ENCODE measurements at places on chromosomes 5 and 9.

- H3K4me3 ChIP-seq, result no peak overlapping the region
- H3K36me3 ChIP-seq, result no peaks in the 10 kb centered on the region
- peaks cover 5% of the 10 kb centered on the region for H3K27me3 ChIP-seq
- no peak overlapping the region for H3K27ac ChIP-seq
These were observed 72.7 kb downstream of the DPYSL3 start for GRCh38 chr5:147437161-147437596.

- peaks cover 1% of the 10 kb centered on the region for H3K4me1 ChIP-seq
- peaks cover 45% of the 10 kb centered on the region for H3K36me3 ChIP-seq
- no peaks in the 10 kb centered on the region for H3K27me3 ChIP-seq
- DNase-seq, result no peak
These were observed 64.4 kb downstream of the AUH start for GRCh38 chr9:91297306-91297705.

DNA sequence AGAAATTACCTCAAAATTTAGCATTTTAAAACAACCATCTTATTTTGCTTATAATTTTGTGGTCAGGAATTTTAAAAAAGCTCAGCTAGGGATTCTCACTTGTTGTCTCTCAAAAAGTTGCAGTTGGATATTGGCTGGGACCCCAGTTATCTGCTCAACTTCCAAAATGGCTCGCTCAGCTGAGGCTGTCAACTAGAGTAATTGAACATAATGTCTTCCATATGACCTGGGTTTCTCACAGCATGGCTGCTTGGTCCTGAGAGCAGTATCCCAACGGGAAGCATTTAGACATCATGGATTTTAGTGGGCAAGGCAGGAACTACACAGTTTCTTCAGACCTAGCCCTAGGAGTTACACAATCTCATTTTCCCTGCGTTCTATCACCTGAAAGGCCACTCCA lies 63.6 kb upstream of the SPEF2 start:
- no peak overlapping the region for H3K4me3 ChIP-seq
- H3K27me3 ChIP-seq, result peaks cover 1% of the 10 kb centered on the region
- no peaks in the 10 kb centered on the region for H3K4me1 ChIP-seq
- H3K36me3 ChIP-seq, result peaks cover 4% of the 10 kb centered on the region
- no peak for DNase-seq
- H3K27ac ChIP-seq, result no peak overlapping the region

GRCh38 chr9:25742256-25742655 lies 64.0 kb upstream of the TUSC1 start:
- H3K36me3 ChIP-seq, result no peaks in the 10 kb centered on the region
- DNase-seq, result no peak
- H3K27ac ChIP-seq, result no peak overlapping the region
- H3K27me3 ChIP-seq, result no peaks in the 10 kb centered on the region

DNA sequence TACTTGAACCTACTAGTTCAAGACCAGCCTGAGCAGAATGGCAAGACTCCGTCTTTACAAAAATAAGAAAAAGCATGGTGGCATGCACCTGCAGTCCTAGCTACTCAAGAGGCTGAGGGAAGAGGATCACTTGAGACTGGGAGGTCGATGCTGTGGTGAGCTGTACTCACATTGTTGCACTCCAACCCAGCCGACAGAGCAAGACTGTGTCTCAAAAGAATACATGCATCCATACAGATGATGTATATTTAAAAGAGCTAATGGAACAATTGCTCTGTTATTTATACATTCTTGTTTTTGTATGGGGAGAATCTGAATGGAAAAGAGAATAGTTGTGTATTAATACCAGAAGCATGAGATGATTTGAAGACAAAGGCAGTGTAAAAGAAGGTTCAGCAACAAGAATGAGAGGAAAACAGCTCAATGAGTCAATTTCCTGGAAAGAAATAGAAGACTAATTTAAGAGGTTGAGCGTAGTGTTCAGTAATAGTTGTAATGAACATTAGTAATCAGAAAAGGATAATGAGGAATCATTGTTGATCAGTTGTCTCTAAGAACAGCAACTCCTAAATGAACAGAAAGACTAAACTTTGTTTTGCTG lies 1.9 kb upstream of the LRRC70 start:
- H3K27ac ChIP-seq, result peak overlapping the region; percentile 13
- H3K4me1 ChIP-seq, result peaks cover 30% of the 10 kb centered on the region
- DNase-seq, result no peak
- H3K27me3 ChIP-seq, result no peaks in the 10 kb centered on the region

DNA sequence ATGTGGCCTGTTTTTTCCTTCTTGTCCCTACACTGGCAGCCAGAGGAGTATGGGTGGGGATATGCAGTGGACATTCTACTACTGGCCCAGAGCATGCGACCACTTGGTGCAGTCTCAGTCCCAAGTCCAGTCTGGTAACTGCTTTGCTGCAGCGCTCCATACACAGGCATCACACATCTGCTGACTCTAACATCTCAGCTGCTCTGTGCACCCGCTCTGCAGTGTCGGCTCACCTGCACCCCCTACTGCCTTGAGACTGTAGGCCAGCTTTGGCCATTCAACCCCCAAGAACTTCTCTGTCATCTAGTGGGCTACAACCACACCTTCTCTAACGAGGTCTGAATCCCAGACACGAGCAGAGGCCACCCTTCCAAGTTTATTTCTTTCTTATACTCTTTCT lies 46.4 kb upstream of the SLCO6A1 start:
- no peaks in the 10 kb centered on the region for H3K4me1 ChIP-seq
- H3K27ac ChIP-seq, result no peak overlapping the region
- H3K27me3 ChIP-seq, result peaks cover under 1% of the 10 kb centered on the region
- H3K4me3 ChIP-seq, result no peak overlapping the region
- peak; percentile 2 for DNase-seq

GRCh38 chr5:134130239-134130945 lies 15.9 kb downstream of the TCF7 start:
- H3K4me1 ChIP-seq, result peaks cover 97% of the 10 kb centered on the region
- DNase-seq, result no peak
- H3K27me3 ChIP-seq, result no peaks in the 10 kb centered on the region
- peak overlapping the region; percentile 56 for H3K4me3 ChIP-seq

DNA sequence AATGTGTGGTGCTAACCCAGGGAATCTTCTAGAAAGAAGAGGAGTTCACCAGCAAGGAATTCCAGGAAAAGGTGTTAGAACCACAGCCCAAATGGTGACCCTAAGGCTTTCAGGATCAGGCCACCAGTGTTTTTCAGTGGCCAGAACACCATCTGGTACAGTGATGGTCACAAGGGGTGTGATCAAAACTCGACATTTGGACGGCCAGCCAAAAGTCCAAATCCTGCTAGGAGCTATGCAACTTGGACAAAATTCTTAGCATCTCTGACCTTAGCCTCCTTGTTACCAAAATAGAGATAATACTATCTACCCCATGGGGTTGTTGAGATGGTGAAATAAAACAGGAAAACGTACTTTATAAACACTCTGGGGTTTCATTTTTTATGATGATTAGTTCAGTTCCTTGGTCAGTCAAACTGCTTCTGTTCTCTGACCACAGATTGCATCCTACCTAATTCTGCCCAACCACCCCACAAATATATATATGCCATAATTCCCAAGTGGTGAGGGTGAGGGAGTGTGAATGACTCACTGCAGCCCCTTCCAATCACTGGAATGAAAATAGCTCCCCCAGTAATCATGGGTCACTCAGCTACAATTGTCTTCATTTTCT lies 210.3 kb downstream of the CDK5RAP2 start:
- no peak overlapping the region for H3K27ac ChIP-seq
- H3K4me1 ChIP-seq, result no peaks in the 10 kb centered on the region
- H3K4me3 ChIP-seq, result no peak overlapping the region
- no peaks in the 10 kb centered on the region for H3K27me3 ChIP-seq
- H3K36me3 ChIP-seq, result peaks cover 1% of the 10 kb centered on the region

DNA sequence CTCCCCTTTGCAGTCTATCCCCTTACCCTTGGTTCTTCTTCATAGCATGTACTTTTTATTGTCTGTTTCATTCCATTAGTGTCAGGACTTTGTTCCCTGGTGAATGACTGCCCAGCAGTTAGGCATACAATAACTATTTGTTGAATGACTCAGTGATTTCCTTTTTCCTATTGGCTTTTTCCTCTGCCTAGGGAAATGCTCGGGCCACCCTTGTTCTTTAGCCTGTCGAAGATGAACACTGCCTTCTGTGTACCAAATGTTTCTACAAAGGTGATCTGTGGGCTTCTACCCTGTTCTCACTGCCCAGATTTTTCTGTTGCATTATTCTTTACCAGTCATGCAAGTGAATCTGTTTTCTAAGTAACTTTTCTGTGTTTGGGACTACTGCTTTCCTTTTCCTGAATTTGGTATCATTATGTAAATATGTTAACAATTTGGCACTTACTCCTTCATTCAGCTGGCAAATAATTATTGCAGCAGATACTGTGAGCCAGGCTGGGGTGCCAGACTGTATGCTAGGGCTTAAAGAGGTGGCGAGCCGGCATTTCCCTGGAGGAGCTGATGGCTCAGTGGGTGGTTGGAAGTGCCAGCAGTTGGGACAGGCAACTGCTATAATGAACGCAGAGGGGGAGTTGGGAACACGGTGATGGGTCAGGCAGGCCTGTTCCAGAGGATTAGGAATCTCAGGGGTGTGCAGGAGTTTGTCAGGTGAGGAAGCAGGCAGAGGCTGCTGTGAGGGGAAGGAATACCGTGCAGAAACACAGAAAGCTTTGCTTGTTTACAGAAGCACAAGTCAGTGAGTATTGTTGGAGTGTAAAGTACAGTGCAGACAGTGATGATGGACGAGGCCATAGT lies 30.6 kb downstream of the KDM4C start:
- H3K27ac ChIP-seq, result peak overlapping the region; percentile 6
- H3K36me3 ChIP-seq, result peaks cover 8% of the 10 kb centered on the region
- H3K4me1 ChIP-seq, result peaks cover 40% of the 10 kb centered on the region
- no peak overlapping the region for H3K4me3 ChIP-seq
- H3K27me3 ChIP-seq, result no peaks in the 10 kb centered on the region

DNA sequence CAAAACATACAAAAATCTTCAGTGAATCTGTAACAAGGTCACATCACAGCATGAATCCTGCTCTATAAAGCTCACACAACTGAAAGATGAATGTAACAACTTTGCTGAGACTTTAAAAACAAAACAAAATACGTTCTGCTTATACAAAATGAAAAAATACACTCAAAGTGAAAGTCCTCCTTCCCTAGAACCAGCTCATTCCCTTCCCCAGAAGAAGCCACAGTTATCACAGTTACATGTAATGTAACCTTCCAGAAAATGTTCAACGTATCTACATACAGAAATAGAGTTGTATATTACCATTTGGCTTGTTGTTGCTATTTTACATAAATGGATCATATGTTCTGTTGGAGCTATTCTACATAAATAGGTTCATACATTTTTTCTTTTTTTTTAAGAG lies 2.6 kb downstream of the AUH start:
- no peak for DNase-seq
- H3K4me3 ChIP-seq, result peak overlapping the region; percentile 95
- H3K27ac ChIP-seq, result peak overlapping the region; percentile 86
- H3K27me3 ChIP-seq, result no peaks in the 10 kb centered on the region
- H3K4me1 ChIP-seq, result peaks cover 54% of the 10 kb centered on the region
- H3K36me3 ChIP-seq, result peaks cover 39% of the 10 kb centered on the region

DNA sequence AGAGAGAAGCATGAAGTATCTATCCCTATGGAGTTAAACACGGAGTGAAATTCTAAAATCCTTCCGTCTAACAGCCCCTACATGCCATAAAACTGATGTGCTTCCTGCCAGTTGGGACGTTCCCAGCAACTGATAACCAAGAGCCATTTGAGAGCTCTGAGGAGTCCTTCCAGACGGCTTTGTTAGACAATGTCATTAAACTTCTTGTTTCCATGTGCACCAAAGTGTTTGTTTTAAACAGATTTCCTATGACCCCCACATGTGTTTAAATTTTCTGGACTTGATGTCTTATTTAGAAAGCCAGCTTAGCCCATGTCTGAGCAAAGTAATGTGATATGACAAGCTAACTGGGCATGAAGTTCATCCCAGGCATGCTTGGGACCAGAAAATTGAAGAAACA lies 57.2 kb upstream of the LPAR1 start:
- H3K27ac ChIP-seq, result no peak overlapping the region
- H3K27me3 ChIP-seq, result peaks cover 5% of the 10 kb centered on the region
- H3K4me1 ChIP-seq, result no peaks in the 10 kb centered on the region
- no peak for DNase-seq
- no peak overlapping the region for H3K4me3 ChIP-seq

DNA sequence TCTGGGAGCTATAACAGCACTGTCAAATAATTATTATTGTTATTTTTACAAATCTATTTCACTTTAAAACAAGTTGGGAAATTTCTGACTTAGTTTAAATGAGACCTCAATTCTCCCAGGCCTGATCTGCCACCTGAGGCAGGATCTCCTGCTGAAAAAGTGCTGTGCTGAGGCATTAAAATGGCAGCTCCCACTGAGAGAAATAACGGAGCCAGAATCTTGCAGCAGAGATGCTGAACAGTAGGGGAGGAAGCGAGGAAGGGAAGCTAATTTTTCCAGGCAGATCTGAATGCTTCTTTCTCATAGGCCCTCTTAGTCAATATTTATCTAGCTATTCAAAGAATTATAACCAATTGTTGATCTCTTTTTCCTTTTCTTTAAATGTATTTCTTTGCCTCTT lies 196.3 kb downstream of the ZNF462 start:
- no peaks in the 10 kb centered on the region for H3K36me3 ChIP-seq
- H3K4me3 ChIP-seq, result no peak overlapping the region
- H3K4me1 ChIP-seq, result no peaks in the 10 kb centered on the region
- no peak overlapping the region for H3K27ac ChIP-seq

DNA sequence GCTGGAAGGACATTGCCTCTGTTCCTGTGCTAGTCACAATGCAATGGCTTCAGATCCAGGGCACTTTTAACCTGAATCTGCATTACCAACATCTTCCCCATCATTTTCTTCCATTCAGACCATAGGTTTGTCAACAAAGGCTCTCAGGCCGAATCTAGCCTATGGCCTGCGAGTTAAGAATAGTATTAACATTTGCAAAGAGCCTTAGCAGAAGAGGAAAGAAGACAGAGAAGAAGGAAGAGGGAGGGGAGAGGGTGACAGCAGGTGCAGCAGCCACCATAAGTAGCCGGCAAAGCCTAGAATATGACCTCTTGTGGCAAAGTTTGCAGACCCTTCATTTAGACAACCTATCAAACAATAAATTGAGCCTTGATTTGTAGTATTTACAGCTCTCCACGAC lies 32.6 kb downstream of the BARX1 start:
- H3K27me3 ChIP-seq, result peaks cover 6% of the 10 kb centered on the region
- no peaks in the 10 kb centered on the region for H3K4me1 ChIP-seq
- no peak overlapping the region for H3K27ac ChIP-seq
- no peaks in the 10 kb centered on the region for H3K36me3 ChIP-seq
- no peak overlapping the region for H3K4me3 ChIP-seq
- no peak for DNase-seq

DNA sequence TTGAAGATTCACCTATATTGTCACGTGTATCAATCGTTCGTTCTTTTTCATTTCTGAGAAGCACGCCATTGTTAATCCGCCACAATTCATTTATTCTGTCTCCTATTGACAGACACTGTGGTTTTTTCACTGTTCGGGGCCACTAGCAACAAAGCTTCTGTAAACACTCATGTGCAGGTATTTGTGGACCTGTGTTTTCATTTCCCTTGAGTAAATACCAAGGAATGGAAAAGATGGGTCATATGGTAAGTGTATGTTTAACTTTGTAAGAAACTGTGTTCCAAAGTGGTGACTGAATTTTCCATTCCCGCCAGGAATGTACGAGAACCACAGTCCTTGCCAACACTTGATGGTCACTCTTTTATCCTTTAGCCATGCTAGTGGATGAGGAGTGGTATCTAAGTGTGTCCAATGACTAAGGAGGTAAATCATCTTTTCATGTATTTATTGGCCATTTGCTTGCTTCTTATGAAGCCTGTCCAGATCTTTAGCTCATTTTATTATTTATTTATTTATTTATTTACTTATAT lies 10.7 kb downstream of the ABO start:
- H3K4me1 ChIP-seq, result no peaks in the 10 kb centered on the region
- no peaks in the 10 kb centered on the region for H3K36me3 ChIP-seq
- H3K27ac ChIP-seq, result no peak overlapping the region
- peaks cover 14% of the 10 kb centered on the region for H3K27me3 ChIP-seq
- H3K4me3 ChIP-seq, result no peak overlapping the region

Data from activated naive CD8-positive, alpha-beta T cell treated with anti-CD3 and anti-CD28 coated beads, Interleukin-2, amount 50 U/mL, for 24 hours (primary cell).